Activated naive CD8-positive, alpha-beta T cell treated with anti-CD3 and anti-CD28 coated beads, Interleukin-2, amount 10 ng/mL, durations not matched to agents 7 days and 5 days (primary cell): ENCODE measurements at places on chromosomes 1 and 21. TPM values are rescaled to one million over a fixed set of nuclear protein-coding genes. Genes with fewer than 3 reads are reported as not detected.

- DNase-seq, result no peak
These were observed 13.8 kb upstream of the LDLRAP1 start for GRCh38 chr1:25529518-25530185.

DNA sequence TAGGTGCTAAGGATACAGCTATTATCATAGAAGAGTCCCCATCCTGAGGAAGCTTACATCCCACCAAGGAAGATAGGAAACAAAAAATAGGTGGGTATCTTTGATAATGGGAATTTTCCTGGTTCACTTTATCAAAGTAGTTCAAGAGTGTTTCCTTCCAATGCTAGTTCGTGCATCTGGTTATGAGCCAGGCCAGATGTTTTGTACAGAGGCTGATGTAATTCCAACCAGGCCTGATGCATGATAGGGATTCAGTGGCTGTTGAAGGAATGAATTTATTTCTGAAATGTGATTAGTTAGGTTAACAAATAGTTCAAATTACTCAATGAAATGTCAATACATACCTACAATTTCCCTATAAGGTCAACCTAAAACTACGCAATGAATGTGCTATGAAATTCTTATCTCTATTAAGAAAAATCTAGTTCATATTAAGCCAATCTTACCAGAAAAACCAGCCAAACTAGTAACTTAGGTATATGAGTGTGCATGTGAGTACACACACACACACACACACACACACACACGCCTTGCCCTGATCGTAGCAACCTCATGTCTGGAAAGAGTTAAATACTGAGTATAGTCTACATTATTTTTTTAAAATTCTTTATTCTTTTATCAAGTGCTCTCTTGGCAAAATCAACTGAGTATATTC is 9.5 kb upstream of the ZBTB18 start:
- DNase-seq, result no peak

GRCh38 chr1:206702803-206703202 is 18.1 kb downstream of the MAPKAPK2 start:
- no peak for DNase-seq

- no peak for DNase-seq
These were observed 495 bp downstream of the PI4KB start for GRCh38 chr1:151326619-151327222.

- DNase-seq, result no peak
These were observed 369.3 kb downstream of the PBX1 start for GRCh38 chr1:164928232-164928812.

GRCh38 chr21:31778546-31778945 is 46.6 kb upstream of the SCAF4 start:
- no peak for DNase-seq

- no peak for DNase-seq
These were observed 15.1 kb downstream of the RAVER2 start for GRCh38 chr1:64759968-64760367.

GRCh38 chr1:116580446-116581322 is 9.9 kb upstream of the CD58 start:
- DNase-seq, result no peak

DNA sequence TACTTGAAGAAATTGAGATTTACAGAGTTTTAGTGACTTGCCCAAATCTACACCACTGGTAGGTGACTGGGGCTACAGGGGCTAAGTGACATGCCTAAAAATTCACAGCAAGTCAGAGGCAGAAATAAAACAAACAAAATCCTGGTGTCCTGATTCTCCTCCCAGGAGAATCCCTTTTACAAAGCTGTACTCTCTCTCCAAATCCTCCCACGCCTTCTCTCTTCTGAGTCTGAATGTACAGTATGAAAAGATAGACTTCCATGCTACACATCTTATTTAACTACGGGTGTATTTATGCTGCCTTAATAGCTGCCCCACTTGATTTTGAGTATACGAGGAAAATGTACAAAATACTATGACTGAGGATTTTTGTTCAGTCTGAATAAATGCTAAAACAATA is 65.4 kb downstream of the SGIP1 start:
- DNase-seq, result no peak

- DNase-seq, result no peak
These were observed 6.9 kb downstream of the ARHGEF16 start for GRCh38 chr1:3461238-3461933.

The HSD3B2 gene
- total RNA-seq, result not detected
